Daoy (cell line): ENCODE measurements at places on chromosomes 13 and 19. TPM values are rescaled to one million over a fixed set of nuclear protein-coding genes. Genes with fewer than 3 reads are reported as not detected.

The C19orf73 gene
- 2.3 and 2.6 TPM in 2 replicates for total RNA-seq

The PLEKHG2 gene
- total RNA-seq, result 3.0 and 6.9 TPM in 2 replicates

The KIR3DL2 gene
- total RNA-seq, result not detected in 2 replicates

The LRRC63 gene
- 0.11 TPM in 1 of 2 replicates, not detected in the other for total RNA-seq

The OR7D4 gene
- not detected in 2 replicates for total RNA-seq

The ARHGAP33 gene
- 7.0 and 9.0 TPM in 2 replicates for total RNA-seq

The GPR4 gene
- total RNA-seq, result not detected in 2 replicates

The NFIC gene
- total RNA-seq, result 16.0 and 20.2 TPM in 2 replicates

The KLK5 gene
- not detected in 2 replicates for total RNA-seq

The SCN1B gene
- total RNA-seq, result 2.9 and 6.6 TPM in 2 replicates

The ZNF134 gene
- 17.0 and 22.9 TPM in 2 replicates for total RNA-seq

The ZNF729 gene
- not detected in 2 replicates for total RNA-seq

The DUS3L gene
- total RNA-seq, result 84.5 and 95.7 TPM in 2 replicates

The STOML3 gene
- total RNA-seq, result not detected in 2 replicates

The IGFL1 gene
- not detected in 2 replicates for total RNA-seq

The C5AR1 gene
- not detected in 2 replicates for total RNA-seq

The ATXN8OS gene
- total RNA-seq, result not detected in 2 replicates

The NCLN gene
- 80.2 and 85.1 TPM in 2 replicates for total RNA-seq

The MAST1 gene
- 0.11 and 0.57 TPM in 2 replicates for total RNA-seq

The C3 gene
- total RNA-seq, result 7.9 and 10.2 TPM in 2 replicates

The ZNF274 gene
- 23.9 and 30.7 TPM in 2 replicates for total RNA-seq

The GPR12 gene
- not detected in 2 replicates for total RNA-seq

The RFPL4A gene
- total RNA-seq, result 64.2 and 89.1 TPM in 2 replicates

The ZNF575 gene
- not detected in 2 replicates for total RNA-seq

The ZNF45 gene
- total RNA-seq, result 11.3 and 12.6 TPM in 2 replicates

The ZNF415 gene
- 8.7 and 11.5 TPM in 2 replicates for total RNA-seq

The MCOLN1 gene
- total RNA-seq, result 1.6 and 3.6 TPM in 2 replicates

The PPP1R13L gene
- total RNA-seq, result 3.7 and 13.4 TPM in 2 replicates

The SYT3 gene
- 0.36 and 1.4 TPM in 2 replicates for total RNA-seq

The YJU2 gene
- total RNA-seq, result 48.0 and 51.7 TPM in 2 replicates

The PLIN5 gene
- total RNA-seq, result 0.15 and 1.3 TPM in 2 replicates

The LPAR6 gene
- 0.80 TPM in 1 of 2 replicates, not detected in the other for total RNA-seq

The ZNF677 gene
- 16.5 and 19.4 TPM in 2 replicates for total RNA-seq

The PDCD2L gene
- total RNA-seq, result 73.5 and 80.1 TPM in 2 replicates

The RYR1 gene
- total RNA-seq, result 0.03 and 0.11 TPM in 2 replicates

The CYP2A6 gene
- not detected in 2 replicates for total RNA-seq

The KLC3 gene
- 1.3 and 3.8 TPM in 2 replicates for total RNA-seq

The MEDAG gene
- 0.86 TPM in 1 of 2 replicates, not detected in the other for total RNA-seq

The MISP gene
- total RNA-seq, result 1.5 and 2.0 TPM in 2 replicates

The ATP7B gene
- 1.5 TPM in 2 replicates for total RNA-seq

The ONECUT3 gene
- not detected in 2 replicates for total RNA-seq
